ENCODE measurements at places on chromosomes 1 and 21. TPM values are rescaled to one million over a fixed set of nuclear protein-coding genes. Genes with fewer than 3 reads are reported as not detected.

Gene ARHGAP29
- total RNA-seq: 232 TPM

Gene IFI44L
- total RNA-seq: 37.1 TPM

Gene ZBTB37
- total RNA-seq: 1.4 TPM

Gene TCHH
- total RNA-seq: not detected

Gene TBX19
- 0.69 TPM for total RNA-seq

Gene KRTAP21-2
- not detected for total RNA-seq

Gene FBXO2
- not detected for total RNA-seq

Gene TMEM79
- 2.3 TPM for total RNA-seq

Gene CR1L
- total RNA-seq: 1.00 TPM

All from mammary microvascular endothelial cell (primary cell).